Naive B cell (primary cell): ENCODE measurements at places on chromosomes 16 and 17.

- DNase-seq: no peak
Observed at GRCh38 chr17:48637323-48638260, 11.4 kb upstream of the HOXB9 start.

DNA sequence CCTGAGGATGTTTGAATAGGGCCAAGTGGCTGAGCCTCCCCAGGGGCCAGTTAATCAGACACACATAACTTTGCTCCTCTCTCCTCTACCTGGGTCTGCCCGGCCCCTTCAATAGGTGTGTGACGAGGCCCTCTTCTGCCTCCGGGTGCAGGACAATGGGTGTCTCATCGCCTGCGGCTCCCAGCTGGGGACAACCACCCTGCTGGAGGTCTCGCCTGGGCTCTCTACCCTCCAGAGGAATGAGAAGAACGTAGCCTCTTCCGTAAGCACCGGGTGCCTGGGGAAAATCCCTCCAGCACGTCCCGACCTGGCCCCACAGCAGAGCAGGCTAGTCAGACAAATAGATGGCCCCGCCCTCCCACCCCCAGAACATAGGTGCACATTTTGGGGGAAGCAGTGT is 16.1 kb upstream of the KIF19 start:
- no peak for DNase-seq

DNA sequence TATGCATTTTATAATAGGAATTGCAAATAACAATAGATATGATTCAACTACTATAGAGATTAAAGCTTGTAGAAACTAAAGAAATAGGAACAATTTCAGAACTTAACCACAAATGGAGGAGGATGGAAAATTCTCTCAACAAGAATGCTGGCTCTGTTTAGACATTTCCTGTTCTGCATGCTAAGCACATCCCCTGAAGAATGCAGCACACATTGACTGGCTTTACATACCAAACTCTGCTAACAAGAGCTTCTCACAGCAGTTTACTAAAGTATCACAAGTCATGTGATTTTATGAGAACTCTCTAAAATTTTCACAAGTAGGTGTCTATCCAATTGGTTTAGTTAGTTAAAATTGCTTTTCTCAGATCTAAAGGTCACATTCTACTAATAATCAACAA is 85.2 kb downstream of the SPAG9 start:
- DNase-seq: no peak

GRCh38 chr17:48905987-48906515 is 2.2 kb upstream of the UBE2Z start:
- DNase-seq: no peak

DNA sequence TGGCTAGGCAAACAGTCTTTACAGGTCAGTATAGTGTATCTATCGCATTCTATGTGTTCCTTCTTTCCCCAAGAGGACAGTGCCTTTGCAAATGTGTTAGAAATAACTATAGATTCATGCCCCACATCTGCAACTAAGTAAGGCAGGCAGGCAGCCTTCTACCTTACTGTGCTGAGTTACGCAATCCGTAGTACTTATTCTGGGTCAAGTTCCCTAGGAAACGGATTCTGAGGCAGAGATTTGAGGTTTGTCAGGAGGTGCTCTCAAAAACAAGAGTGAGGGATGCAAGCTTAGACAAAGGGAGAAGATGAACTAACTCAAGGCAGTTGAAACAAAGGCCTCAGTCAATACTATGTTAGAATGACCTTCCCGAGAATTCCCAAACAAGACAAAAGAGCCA is 12.7 kb upstream of the ANKFY1 start:
- DNase-seq: no peak

GRCh38 chr17:34920676-34921075 is 40.6 kb downstream of the CCT6B start:
- no peak for DNase-seq

DNA sequence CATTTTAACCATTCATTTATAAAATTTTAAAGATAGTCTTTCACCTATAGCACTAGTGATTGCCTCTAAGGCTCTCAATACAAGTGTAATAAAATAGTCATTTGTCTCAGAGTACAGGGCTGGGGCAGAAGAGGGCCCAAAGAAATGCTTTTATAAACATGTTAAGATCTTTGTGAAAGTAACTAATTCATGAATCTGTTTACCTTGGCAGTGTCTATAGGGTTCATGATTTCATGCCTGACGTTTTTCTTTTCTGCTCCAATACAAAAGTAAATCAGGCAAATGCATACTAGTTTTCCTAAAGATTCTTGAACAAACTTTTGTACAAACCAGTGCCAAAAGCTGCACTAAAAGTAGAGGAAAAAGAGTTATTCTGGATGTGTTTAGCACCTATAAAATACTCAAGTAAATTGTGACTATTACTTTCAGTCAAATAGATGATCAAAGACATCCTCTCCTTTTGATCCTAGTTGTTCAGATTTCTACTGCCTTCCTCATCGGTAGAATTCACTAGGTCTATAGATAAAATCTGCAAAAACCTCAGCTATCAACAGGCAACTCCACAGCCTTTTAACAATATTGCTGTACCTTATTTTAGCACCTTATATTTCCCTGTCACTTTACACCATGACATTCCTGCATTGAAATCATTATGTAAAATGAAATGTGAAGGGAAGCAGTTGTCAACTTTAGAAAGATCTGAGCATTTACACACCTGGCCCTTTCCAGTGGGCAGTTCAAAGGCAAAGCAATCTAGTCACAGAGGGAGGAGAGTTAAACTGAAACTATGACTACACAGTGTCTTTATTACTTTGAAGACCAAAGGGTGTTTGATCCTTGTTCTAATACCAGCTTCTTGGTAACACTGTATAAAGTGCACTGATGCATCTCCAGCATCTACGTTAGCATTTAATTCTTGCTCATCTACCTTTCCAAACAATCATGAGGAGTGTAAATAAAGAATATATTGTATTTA is 100.0 kb upstream of the MED13 start:
- DNase-seq: no peak

GRCh38 chr17:44014133-44014436 is 678 bp downstream of the TMEM101 start:
- DNase-seq: no peak

DNA sequence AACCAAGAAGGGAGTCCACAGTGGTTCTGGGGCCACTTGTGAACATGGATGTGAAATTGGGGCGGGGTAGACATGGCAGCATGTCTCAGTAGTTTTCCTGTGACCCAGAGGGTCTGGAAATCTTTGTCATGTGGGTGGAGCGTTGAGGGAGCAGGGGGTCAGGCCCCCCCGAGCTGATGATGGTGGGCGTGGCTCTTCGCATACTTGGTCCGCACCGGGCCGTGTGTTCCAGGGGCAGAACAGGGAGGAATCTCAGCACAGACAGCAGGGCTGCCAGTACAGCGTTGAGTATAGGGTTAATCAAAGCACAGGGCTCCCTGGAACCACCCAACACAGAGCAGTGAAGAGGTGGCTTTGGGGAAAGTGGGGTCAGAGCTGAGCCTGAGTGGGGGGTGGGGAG is 267.5 kb downstream of the SEC14L1 start:
- no peak for DNase-seq

DNA sequence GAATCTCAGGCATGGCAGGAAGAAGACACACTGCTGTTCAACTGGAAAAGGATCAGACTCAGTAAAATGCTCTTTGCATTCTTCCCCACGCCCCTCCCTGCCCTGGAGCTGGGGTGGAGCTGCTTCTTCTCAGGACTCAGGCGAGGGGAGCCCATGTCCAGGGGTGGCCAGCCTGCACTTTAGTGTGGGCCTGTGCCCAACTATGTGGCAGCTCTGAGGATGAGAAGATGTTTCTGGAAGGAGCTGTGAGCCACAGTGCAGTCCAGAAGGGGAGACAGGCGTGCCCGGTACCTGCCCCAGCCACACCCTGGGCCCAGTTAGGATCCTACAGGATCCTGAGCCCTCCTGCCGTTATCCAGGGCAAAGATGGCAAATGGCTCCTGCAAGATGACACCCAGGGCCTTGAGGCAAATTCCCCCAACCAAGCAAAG is 120.3 kb downstream of the ANKRD11 start:
- no peak for DNase-seq

DNA sequence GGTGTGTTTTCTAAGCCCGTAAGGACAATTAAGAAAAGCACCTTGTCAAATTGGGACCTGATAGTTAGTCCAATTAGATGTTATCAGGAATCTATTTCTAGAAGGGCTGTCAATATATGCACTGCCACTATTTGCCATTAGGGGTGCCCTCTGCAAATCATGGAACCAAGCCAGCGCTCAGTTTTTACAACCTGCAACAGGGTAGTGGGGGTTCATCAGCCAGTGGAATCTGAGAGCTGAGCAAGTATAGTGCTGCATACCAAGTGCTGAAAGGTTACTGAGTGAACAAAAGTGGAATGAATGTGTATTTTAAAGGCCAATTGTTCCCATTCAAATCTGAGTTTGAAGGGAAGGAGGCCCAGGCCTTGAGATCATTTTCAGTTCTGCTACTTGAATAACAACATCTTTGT is 10.4 kb downstream of the PRR11 start:
- peak; percentile 6 for DNase-seq

DNA sequence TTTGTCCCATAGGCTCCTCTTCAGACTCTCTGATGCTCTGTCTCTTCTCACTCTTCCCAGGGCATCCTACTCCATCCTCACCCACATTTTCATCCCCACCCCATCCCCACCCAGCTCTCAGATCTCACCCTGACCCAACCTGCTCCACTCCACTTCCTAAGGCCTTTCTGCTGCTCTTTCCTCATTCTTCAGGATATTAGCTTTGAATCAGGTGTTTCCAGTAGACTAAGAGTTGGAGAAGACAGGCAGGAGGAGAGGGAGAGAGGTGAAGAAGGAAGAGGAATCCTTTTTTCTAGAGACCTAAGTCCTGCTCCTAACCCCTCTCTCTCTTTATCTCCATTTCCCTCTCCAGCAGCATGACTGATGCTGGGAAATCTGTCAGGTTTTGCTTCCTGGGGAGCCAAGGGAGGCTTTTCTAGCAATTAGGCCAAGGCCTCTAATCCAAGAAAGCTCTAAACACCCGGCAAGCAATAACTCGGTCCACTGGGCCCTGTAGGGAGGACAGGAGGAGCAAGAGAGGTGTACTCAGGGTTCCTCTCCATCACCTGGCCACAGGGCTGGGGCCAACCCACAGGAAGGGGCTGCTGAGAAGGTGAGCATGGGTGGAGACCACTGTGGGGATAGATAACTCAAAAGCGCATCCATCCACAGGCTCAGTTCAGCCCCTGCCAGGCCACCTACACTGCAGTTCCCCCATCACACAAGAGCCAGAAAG is 133.3 kb downstream of the TMEM132E start:
- DNase-seq: no peak

DNA sequence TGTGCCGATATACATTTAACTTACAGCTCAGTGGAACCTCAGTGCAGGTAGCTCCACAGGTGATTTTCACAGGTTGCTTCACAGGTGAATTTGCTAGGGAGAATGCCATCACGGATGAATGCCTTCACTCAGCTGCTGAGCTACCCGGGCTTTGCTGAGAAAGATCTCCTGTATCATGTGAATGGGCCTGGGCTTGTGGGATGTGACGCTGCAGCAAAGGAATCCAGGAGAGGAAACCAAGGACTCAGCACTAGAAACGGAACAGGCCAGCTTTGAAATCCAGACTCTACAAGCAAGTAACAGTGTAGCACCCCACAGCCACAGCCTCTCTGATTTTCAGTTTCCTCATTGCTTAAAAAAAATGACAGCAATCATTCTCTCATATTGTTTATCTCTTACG is 271.4 kb upstream of the MAF start:
- DNase-seq: no peak

- no peak for DNase-seq
Observed at GRCh38 chr17:7217113-7217987, 2.3 kb downstream of the DLG4 start.

DNA sequence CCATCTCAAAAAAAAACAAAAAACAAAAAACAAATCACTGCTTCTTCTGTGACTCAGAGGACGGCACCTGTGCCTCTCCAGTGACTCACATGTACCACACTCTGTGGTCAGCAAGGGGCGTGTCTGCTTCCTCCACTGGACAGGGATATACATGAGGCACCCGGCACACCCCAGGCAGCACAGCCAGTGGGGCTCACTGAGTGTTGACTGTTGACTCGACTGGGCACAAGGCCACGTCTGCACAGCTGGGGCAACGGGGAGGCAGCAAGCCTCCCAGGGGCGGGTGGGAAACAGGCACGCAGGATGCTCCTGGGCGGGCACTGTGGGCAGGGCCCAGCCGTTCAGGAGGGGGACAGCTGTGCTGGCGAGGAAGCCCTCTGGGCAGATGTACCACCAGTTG is 64.1 kb downstream of the TIMM22 start:
- DNase-seq: no peak

GRCh38 chr16:79297805-79298204 is 302.7 kb downstream of the MAF start:
- no peak for DNase-seq

DNA sequence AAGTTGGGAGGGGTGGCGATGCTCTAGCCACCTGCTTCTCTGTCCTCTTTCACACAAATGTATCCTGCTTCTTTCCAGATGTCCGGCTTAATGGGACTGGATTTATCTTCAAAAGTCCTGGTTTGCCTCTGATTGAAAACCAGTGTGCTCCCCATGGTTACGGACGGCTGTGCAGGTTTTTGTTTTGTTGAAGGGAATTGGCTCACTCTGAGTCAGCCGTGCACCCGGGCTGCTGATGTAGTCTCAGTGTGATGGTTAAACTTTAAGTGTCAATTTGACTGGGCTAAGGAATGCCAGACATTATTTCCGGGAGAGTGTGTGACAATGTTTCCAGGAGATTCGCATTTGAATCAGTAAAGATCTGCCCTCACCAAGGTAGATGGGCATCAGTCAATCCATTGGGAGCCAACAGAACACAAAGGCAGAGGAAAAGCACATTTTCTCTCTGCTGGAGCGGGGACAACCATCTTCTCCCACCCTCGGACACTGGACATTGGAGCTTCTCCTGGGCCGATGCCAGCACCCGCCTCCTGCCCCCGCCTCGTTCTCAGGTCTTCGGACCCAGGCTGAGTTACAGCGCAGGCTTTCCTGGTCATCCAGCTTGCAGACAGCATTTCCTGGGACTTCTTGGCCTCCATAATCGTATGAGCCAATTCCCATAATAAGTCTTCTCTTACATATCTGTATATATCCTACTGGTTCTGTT is 126.9 kb upstream of the TNRC6C start:
- no peak for DNase-seq

GRCh38 chr16:70663524-70664324 is 17.4 kb downstream of the IL34 start:
- DNase-seq: no peak

- no peak for DNase-seq
Observed at GRCh38 chr16:22977294-22977697, 163.3 kb downstream of the HS3ST2 start.
